ENCODE measurements at places on chromosomes 7 and 10.

DNA sequence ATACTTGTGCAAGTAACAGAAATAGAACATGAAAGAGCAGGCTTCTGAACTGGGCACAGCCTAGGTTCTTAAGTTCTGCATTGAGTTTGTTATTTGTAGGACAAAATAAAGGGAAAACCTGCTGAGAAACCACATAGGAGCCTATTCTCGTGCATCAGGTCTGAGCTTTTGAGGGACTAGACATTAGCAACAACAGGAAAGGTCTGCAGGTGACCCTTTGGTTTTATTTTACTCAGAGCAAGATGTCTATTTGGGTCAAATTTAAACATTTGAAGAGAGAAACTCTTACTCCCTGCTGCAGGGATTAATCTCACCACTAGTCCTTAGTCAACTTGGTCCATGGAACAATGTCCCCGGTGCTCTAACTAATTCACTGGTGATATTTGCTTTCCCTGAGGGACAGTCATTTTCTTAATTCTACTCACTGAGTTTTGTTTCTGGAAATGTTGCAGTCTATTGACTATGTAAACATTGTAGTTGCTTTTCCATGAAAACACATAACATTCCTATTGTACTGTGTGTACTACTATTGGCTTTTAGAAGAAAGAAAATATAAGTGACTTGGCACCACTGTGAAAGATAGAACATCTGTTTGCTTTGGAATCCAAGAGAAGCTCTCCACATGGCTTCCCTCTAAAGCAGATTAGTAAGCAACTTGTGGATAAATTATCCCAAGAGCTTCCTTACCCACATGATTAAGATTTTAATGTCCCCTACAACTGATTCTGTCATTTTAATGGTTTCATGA is 108.2 kb downstream of the CHRM2 start:
- no peak for DNase-seq

- DNase-seq = no peak
These were observed 421.4 kb upstream of the MGMT start for GRCh38 chr10:129045599-129045998.

- no peak for DNase-seq
These were observed 4.5 kb upstream of the NRG3 start for GRCh38 chr10:81870472-81870871.

- no peak for DNase-seq
These were observed 128.8 kb upstream of the FZD8 start for GRCh38 chr10:35770817-35771355.

DNA sequence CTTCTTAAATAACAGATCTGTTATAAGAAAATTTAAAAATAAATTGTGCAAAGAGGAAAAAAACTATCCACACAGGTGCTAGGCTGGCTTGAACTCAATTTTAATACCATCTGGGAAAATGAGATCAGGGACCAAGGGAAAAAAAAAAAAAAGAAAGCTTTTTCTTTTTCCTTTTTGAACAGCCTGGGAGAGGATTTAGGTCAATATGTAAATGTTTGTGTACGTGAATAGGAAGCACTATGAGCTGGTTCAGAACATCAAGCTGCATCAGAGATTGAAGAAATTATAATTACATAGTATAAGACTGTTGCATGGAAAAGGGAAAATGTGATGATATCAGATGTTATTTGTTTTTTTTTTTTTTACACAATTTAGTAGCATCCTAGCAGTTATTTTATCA is 548.0 kb downstream of the ARL4A start:
- DNase-seq = no peak

GRCh38 chr7:42856605-42856987 is 55.3 kb downstream of the C7orf25 start:
- DNase-seq = no peak

DNA sequence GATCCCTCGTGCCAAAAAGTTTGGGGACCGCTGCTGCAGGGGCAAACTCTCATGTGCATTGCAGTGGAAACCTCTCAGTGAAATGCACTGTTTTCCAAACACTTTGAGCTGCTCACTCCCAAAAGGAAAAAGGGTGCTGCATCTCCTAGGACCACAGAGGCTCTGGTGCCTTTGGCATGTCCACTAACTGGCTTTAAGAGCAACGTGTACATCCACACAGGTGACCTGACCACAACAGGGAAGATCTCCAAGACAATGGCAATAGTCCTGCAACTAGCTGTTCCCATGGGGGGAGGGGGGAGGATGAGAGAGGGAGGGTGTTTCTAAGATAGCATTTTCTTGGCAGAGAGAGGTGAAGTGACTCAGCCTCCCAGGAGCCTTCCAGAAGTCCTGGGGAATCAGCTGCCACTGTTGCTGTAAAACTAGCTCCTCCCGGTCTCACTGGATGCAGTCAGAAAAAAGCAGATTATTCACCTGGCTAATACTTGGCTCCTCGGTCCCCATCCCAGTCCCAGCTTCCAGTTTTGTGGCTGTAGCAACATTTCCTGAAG is 181.7 kb downstream of the HECW1 start:
- peak; percentile 14 for DNase-seq

DNA sequence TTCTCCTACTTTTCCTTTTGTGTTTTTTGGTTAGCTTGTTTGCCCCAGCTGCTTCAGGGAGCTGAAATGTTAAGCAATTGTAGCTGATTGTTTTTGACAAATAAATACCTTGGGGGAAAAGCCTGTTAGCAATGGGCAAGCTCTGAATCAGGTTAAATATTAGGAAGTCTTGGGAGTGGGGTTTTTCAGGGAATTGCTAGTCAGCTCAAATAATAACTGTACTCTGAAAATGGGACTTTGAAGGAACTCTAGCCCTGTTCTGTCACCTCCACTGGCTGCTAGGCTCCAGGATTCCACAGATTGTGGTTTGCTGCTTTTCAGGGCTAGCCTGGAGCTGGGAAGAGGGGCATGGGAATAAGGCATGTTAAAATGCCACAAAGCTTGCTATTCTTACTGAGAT is 39.5 kb downstream of the ADK start:
- DNase-seq = no peak

DNA sequence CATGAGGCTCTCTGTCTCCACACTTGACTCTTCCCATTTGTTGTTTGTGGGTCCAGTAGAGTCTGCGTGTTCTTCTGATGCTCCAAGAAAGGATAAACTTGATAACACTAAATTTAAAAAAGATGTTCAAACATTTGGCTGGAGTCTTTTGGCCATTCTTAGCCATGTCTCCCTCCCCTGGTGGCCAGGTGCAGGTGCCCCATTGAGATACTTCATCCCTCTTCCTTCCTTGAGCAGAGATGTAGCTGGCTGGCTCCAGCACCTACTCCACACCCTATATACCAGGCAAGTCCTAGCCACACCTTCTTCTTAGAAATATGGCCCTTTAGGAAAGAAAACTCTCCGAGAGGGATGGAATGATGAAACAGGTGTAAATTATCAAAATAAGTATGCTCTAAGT is 103.2 kb upstream of the GJD4 start:
- no peak for DNase-seq

- DNase-seq = no peak
These were observed 131.3 kb downstream of the FAM53B start for GRCh38 chr10:124612611-124613498.

GRCh38 chr7:27172823-27173510 is 1.2 kb downstream of the HOXA10 start:
- no peak for DNase-seq

- DNase-seq = no peak
These were observed 316.6 kb upstream of the ANKRD30A start for GRCh38 chr10:36808625-36809362.

- no peak for DNase-seq
These were observed 94.9 kb upstream of the KCNIP2 start for GRCh38 chr10:101938305-101939007.

DNA sequence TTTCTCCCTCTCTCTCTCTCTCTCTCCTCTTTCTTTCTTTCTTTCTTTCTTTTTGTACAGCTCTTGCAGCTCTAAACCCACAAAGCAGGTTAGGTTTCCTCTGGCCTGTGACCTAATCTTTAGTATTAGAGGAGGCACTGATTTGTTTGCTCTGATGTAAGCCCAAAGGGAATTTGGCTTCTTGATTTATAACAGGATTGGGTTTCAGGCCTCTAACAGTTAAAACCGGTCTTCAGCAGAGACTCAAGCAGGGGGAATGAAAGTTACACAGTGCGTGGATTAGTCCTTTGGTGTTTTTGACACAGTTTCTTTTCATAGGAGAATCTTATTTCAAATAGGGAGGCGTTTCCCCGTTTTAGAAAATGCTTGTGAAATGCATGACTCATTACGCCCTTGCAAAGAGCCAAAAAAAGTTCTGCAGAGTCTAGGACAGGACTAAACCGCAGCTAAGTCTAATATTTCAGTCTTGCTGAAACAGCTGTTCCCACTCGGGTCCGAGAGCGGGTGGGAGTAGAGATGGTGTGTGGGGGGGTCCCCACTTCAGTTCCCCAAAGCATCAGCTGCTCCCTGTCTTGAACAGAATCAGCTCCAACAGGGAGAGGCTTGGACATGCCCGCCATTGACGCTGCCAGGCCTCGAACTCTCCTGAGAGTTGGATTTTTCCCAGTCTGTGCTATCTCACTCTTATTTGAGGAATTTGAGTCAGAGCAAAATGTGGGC is 296.5 kb upstream of the PITRM1 start:
- DNase-seq = peak; percentile 53

DNA sequence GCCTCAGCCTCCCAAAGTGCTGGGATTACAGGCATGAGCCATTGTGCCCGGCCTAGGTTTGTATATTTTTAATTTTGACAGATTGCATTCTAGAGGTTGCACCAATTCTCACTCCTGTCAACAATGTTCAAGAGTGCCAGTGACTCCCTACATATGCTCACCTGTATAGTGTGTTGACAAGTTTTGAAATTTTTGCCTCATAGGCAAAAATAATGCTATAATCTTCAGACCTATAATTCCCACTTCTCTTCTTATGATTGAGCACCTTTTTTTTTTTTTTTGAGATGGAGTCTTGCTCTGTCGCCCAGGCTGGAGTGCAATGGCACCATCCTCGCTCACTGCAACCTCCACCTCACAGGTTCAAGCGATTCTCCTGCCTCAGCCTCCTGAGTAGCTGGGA is 139.7 kb downstream of the EVX1 start:
- no peak for DNase-seq

DNA sequence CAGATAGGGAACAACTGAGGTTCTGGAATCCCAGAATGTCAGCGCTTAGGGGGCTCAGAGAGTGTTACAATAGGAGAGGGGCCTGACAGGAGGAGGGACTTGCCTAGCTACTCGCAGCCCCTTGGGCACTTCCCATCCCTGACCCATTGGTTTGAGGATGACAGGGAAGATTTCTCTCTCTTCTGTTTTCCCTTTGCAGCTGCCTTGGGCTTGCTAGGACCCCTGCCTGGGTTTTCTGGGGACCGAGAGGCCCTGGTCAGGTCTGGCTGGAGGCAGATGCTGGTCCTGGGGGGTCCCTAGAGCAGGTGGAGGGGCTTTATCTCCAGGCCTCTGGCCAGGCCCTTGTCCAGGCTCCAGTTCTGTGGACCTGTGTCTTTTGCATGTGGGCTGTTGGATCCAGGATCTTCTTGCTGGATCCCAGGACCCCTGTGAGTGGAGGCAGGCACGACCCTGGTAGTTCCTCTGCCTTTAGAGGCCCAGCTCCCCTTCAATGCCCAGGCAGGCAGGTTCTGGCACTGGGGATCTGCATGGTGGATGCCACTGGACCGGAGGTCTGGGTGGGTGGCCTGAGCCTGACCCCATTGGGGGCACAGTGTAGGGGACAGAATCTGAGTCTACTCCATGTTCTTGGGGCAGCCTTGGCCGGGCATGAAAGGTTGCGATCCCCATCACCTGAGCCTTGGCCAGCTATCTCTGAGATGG is 26.9 kb downstream of the RAMP3 start:
- no peak for DNase-seq

GRCh38 chr10:62073429-62073828 is 171.9 kb downstream of the ARID5B start:
- no peak for DNase-seq

GRCh38 chr10:131591936-131592335 is 280.4 kb upstream of the TCERG1L start:
- no peak for DNase-seq

DNA sequence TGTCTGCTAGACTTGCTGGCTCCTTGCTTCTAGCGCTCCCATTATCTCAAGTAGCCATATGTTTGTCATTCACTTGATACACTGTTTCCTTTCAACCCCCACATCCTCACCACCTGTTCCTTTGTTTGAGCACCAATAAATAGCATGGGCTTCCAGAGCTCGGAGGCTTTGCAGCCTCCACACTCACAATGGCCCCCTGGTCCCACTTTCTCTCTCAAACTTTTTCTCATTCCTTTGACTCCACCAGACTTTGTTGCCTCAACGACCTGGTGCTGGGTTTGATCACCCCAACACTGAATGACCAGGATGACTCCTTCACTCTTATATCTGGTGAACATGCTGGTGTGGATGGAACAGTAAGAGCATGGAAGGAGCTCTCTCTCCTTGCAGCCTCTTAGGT is 114.5 kb upstream of the TRIM24 start:
- no peak for DNase-seq

GRCh38 chr7:142562688-142563087 is 186.6 kb upstream of the PRSS1 start:
- DNase-seq = no peak

- DNase-seq = no peak
These were observed 6.1 kb downstream of the IMPDH1 start for GRCh38 chr7:128403676-128404075.

DNA sequence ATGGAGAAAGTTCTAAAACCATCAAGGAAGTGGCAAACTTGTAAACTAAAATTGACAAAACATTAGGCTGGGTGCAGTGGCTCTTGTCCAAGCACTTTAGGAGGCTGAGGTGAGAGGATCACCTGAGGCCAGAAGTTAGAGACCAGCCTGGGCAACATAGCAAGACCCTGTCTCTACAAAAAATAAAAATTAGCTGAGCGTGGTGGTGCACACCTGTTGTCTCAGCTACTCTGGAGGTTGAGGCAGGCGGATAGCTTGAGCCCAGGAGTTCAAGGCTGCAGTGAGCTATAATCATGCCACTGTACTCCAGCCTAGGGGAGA is 29.4 kb upstream of the HNRNPH3 start:
- no peak for DNase-seq

- no peak for DNase-seq
These were observed 124.5 kb downstream of the PRPF18 start for GRCh38 chr10:13711291-13711690.

DNA sequence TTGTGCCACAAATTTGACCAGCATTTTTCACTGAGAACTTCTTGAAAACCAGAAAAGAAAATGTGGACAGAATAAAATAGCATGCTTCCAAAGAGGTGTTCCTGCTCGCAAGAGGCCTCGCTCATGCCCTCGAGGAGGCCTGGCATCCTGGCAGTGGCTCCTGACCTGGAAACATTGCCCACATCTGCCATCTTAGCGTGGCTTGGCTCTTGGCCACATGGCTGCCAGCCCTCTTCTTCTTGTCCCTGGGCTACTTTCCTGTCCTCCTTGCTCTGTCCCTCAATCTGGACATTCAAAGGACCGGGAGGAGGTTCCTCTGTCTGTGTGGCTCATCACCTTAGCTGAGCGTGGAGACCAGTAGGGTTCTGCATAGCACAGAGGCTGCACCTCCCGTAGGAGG is 131.6 kb upstream of the TMEM72 start:
- DNase-seq = no peak

GRCh38 chr7:149776848-149777407 is 3.5 kb upstream of the ZNF467 start:
- DNase-seq = no peak
